ENCODE measurements at places on chromosomes 1 and 21. TPM values are rescaled to one million over a fixed set of nuclear protein-coding genes. Genes with fewer than 3 reads are reported as not detected.

DNA sequence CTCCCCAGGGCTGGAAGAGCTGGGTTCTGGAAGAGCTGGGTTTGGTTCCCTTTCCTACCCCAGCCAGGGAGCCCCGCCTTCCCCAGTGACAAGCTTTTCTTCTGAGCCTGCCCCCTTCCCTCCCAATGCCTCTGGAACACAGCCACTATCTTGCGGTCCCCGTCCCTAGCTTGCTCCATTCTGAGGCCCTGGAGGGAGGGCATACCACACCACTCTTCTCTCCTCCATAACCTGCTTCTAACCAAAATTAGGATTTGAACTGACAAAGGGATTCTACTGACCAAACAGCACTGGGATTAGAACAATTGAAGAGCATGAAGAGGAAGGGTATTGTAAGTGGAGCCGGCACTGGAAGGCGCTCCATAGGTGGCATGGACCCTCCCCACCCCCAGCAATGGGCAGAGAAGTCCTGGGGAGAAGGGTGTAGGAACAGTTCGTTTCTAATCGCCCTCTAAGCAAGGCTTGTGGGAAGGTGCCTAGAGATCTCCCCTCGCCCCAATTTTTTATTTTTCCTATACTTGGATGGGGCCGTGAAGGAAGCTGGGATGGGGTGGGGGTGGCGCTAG is 690 bp downstream of the C1orf216 start:
- DNase-seq, result peak; percentile 72

GRCh38 chr1:201631037-201631436 is 92.1 kb downstream of the NAV1 start:
- no peak for DNase-seq

DNA sequence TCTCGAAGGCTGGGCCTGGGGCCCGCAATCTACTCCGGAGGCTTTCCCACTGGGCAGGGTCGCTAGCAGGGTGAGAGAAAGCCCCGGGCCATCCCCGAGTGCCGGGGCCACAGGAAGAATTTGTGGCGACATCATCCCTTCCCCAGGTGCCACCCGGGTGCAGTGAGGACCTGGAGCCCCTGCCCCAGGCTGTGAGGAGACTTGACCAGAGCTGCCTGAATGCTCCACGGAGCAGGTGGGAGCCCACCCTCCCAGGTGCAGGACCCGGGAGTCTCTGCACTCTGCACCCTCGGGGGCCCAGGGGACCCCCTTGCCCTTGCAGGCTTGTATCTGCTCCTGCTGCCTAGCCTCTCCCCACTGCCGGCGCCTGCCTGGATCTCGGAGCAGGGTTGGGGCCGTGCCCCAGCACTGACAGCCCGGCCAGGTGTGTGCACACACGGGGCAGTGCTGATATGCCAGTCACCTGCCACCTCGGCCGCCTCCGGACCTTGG is 67.5 kb upstream of the RGS7 start:
- DNase-seq, result no peak

- no peak for DNase-seq
Measured at GRCh38 chr1:46405724-46406123, 11.6 kb downstream of the FAAH start.

Gene GCSAML
- 0.24 TPM for total RNA-seq

Gene RHD
- not detected for total RNA-seq

All from Right ventricle myocardium superior (tissue), 1 donor.